Activated T-cell treated with anti-CD3 and anti-CD28 coated beads, Interleukin-2, amount 50 U/mL, for 72 hours (primary cell): ENCODE measurements at places on chromosomes 3 and 15. TPM values are rescaled to one million over a fixed set of nuclear protein-coding genes. Genes with fewer than 3 reads are reported as not detected.

GRCh38 chr15:59950603-59951388 is 53.3 kb upstream of the FOXB1 start:
- H3K4me1 ChIP-seq, result peaks cover 4% of the 10 kb centered on the region
- DNase-seq, result no peak
- no peaks in the 10 kb centered on the region for H3K36me3 ChIP-seq
- no peak overlapping the region for H3K4me3 ChIP-seq

DNA sequence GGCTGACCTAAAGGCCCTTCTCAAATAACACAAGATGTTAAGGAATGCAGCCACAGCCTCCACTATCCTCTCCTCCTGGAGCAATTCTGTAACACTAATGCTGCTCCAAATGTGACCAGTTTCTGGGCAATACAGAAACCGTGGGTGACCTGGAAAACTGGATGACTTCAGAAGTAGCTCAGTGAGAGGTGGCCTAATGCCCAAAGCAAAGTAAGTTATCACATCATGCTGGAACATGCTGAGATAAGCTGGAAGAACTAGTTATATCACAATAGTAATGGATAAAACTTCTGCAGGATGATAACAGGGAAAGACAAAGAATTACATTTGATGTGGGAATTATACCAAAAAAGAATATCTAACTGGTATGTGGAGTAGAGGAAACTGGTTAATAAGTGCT is 72.0 kb downstream of the DHX30 start:
- no peaks in the 10 kb centered on the region for H3K4me1 ChIP-seq
- no peaks in the 10 kb centered on the region for H3K27me3 ChIP-seq
- peak overlapping the region; percentile 45 for H3K27ac ChIP-seq
- H3K36me3 ChIP-seq, result peaks cover 5% of the 10 kb centered on the region

DNA sequence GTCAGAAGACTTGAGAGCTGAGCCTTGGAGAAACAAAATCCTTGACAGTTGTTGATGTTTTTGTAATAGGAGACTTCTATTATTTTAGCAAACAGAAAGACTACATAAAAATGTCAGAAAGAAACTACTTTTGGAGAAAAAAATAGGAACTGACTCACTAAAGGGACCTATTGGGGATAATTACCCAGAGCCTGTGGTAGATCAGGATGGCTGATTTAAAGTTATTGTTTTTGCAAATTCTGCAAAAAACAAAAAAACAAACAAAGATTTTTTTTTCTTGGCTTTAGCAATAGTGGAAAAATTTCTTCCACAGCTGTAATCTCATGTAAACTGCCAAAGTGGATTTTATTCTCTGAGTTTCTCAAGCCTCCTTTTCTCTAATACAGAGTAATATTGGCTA is 101.5 kb upstream of the SATB1 start:
- H3K27me3 ChIP-seq, result no peaks in the 10 kb centered on the region
- H3K4me3 ChIP-seq, result no peak overlapping the region
- H3K4me1 ChIP-seq, result peaks cover 23% of the 10 kb centered on the region
- H3K27ac ChIP-seq, result no peak overlapping the region
- DNase-seq, result no peak
- peaks cover 42% of the 10 kb centered on the region for H3K36me3 ChIP-seq

GRCh38 chr3:69719587-69720122 is 19.6 kb upstream of the MITF start:
- H3K36me3 ChIP-seq, result no peaks in the 10 kb centered on the region
- no peak for DNase-seq
- no peak overlapping the region for H3K27ac ChIP-seq

DNA sequence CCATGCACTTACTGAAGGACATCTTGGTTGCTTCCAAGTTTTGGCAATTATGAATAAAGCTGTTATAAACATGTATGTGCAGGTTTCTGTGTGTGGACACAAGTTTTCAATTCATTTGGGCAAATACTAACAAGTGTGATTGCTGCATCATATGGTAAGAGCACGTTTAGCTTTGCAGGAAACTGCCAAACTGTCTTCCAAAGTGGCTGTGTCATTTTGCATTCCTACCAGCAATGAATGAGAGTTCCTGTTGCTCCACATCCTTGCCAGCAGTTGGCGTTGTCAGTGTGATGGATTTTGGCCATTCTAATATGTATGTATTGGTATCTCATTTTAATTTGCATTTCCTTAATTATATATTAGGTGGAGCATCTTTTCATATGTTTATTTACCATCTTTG is 280.1 kb downstream of the SV2B start:
- H3K4me1 ChIP-seq, result no peaks in the 10 kb centered on the region
- no peaks in the 10 kb centered on the region for H3K36me3 ChIP-seq
- H3K4me3 ChIP-seq, result no peak overlapping the region
- DNase-seq, result no peak
- H3K27me3 ChIP-seq, result no peaks in the 10 kb centered on the region

DNA sequence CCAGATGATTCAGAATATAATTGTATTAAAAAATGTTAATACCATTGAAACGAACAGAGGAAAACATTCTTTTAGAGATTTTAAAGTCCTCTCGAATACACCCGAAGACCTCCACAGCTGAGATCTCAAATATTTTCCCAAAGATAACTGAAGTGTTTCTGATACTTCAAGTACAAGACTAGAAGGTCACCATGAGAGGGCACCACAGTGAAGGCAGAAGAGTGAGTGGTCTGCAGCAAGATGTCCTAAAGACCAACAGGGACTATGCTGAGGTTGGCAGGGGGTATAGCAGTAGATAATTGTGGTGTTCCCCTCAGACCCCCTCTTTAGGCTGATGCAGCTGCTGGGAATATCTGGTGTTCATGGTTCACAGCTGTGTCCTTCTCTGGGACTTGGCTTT is 156.5 kb downstream of the PDCD6IP start:
- no peaks in the 10 kb centered on the region for H3K4me1 ChIP-seq
- peaks cover 16% of the 10 kb centered on the region for H3K27me3 ChIP-seq
- DNase-seq, result no peak
- H3K36me3 ChIP-seq, result no peaks in the 10 kb centered on the region

GRCh38 chr3:18444595-18445400 is 19.7 kb upstream of the SATB1 start:
- peaks cover 26% of the 10 kb centered on the region for H3K4me1 ChIP-seq
- peak; percentile 83 for DNase-seq
- peak overlapping the region; percentile 99 for H3K27ac ChIP-seq
- peak overlapping the region; percentile 98 for H3K4me3 ChIP-seq

- no peak overlapping the region for H3K27ac ChIP-seq
- DNase-seq, result peak; percentile 12
- no peak overlapping the region for H3K4me3 ChIP-seq
- H3K27me3 ChIP-seq, result no peaks in the 10 kb centered on the region
- H3K4me1 ChIP-seq, result no peaks in the 10 kb centered on the region
- no peaks in the 10 kb centered on the region for H3K36me3 ChIP-seq
Observed at GRCh38 chr3:99532246-99532645, 106.1 kb upstream of the COL8A1 start.

DNA sequence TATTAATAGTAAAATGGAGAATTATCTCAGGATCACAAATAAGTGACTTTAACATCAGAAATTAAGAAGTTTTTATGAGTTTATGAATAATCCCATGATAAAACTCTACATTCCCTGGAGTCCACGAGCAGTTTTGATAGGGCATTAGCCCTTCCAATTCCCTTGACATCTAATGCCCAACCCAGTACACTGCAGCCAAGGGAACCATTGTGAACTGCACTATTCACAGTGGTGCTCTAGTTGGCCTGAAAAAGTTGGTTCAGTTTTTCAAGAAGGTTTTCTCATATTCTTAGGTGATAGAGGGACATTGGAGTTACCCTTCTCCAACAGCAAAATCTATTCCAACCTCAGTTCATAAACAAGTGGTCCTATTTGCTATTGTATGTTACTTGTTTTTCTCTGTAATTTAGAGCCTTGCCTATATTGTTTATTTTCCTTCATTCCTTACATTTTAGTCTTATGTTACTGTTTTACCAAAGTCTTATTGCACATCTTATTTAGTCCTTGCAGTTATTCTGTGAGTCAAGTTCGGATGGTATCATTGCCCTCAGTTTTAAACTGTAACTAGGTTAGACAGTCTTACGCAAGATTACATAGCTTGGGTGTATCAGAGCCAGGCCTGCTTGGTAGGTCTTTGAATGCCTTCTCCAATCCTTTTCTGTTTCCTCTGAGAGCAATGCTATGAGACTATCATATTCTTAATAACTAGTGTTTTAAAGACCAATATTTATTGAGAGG is 57.9 kb upstream of the SAMMSON start:
- H3K4me1 ChIP-seq, result no peaks in the 10 kb centered on the region
- H3K27ac ChIP-seq, result no peak overlapping the region
- no peaks in the 10 kb centered on the region for H3K36me3 ChIP-seq
- no peak for DNase-seq
- H3K27me3 ChIP-seq, result no peaks in the 10 kb centered on the region

GRCh38 chr3:48397767-48398681 is 26.0 kb downstream of the FBXW12 start:
- H3K27ac ChIP-seq, result no peak overlapping the region
- peaks cover 7% of the 10 kb centered on the region for H3K4me1 ChIP-seq
- no peak overlapping the region for H3K4me3 ChIP-seq
- no peaks in the 10 kb centered on the region for H3K36me3 ChIP-seq

- no peak overlapping the region for H3K27ac ChIP-seq
- no peaks in the 10 kb centered on the region for H3K27me3 ChIP-seq
- no peaks in the 10 kb centered on the region for H3K36me3 ChIP-seq
- H3K4me3 ChIP-seq, result no peak overlapping the region
- peaks cover 19% of the 10 kb centered on the region for H3K4me1 ChIP-seq
Observed at GRCh38 chr3:129621626-129622225, 15.2 kb upstream of the PLXND1 start.

DNA sequence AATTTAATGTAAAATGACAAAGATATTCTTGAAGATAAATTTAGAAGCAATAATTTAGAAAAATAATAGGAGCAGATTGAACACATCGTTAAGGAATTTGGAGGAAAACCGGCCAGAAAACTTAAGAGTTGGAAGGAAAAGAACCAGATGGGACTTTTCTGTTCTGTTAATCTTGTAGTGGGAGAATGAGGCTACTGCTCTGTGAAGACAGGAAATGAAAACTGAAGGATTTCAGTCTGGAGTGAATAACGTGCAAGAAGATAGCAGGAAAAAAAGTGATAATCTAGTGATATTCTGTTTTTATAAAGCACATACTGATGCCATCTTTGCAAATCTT is 74.2 kb downstream of the DPPA2 start:
- no peaks in the 10 kb centered on the region for H3K36me3 ChIP-seq
- H3K4me3 ChIP-seq, result no peak overlapping the region
- H3K27ac ChIP-seq, result no peak overlapping the region
- no peaks in the 10 kb centered on the region for H3K4me1 ChIP-seq

- H3K27me3 ChIP-seq, result peaks cover 6% of the 10 kb centered on the region
- DNase-seq, result no peak
- H3K27ac ChIP-seq, result no peak overlapping the region
- H3K4me3 ChIP-seq, result no peak overlapping the region
- H3K36me3 ChIP-seq, result no peaks in the 10 kb centered on the region
- peaks cover 10% of the 10 kb centered on the region for H3K4me1 ChIP-seq
Observed at GRCh38 chr3:123341871-123342630, 106.8 kb downstream of the ADCY5 start.

GRCh38 chr3:69370156-69370883 is 15.6 kb downstream of the FRMD4B start:
- no peaks in the 10 kb centered on the region for H3K36me3 ChIP-seq
- H3K4me3 ChIP-seq, result peak overlapping the region; percentile 9
- H3K27me3 ChIP-seq, result peaks cover 21% of the 10 kb centered on the region
- H3K27ac ChIP-seq, result no peak overlapping the region
- peaks cover 30% of the 10 kb centered on the region for H3K4me1 ChIP-seq
- peak; percentile 19 for DNase-seq

GRCh38 chr3:191373327-191373726 is 43.0 kb upstream of the UTS2B start:
- no peaks in the 10 kb centered on the region for H3K27me3 ChIP-seq
- no peaks in the 10 kb centered on the region for H3K4me1 ChIP-seq
- no peak overlapping the region for H3K27ac ChIP-seq
- no peaks in the 10 kb centered on the region for H3K36me3 ChIP-seq
- H3K4me3 ChIP-seq, result no peak overlapping the region

DNA sequence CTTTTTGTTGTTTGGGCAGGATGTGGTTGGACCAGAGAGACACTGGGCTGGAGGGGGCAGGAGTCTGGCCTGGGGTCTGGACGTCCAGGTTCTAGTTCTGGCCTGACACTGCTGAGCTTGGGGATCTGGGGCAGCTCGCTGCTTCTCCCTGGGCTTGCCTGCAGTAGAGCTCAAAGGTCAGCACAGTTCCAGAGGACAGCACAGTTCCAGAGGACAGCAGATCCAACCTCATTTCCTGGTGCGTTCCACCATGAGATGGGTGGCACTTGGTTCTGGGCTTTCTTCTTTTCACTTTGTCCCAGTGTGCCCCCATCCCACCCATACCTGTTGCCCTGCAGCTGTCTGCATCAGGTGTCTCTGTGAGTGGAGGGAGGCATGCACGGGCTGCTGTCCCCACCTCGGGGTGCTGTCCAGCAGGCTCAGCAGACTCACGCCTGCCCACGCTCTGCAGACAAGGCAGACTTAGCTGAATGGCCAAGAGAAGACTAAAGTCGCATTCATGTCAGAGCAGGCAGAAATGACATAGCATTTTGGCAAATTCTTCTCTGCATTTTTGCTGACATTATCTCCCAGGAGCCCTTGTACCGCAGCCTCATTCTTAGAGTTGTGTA is 16.7 kb downstream of the CACNA2D3 start:
- H3K4me3 ChIP-seq, result no peak overlapping the region
- no peak for DNase-seq
- H3K27me3 ChIP-seq, result no peaks in the 10 kb centered on the region

DNA sequence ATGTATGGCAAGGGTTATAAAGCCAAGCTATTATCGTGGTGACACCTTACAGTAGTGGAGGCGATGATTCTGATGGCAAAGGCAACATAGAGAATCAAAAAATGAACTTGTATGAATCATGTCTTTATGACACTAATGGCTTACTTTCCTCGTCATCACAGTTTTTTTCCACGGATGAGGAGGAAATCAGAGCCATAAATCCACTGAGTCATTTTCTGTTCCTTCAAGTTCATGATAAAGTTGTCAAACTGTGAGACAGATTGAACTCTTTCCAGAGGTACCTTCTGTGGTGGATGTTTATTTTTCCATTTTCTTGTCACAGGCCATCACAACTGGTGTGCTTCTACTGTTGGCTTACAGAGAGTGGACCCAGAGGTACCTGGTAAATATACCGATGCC is 8.5 kb downstream of the TMEM212 start:
- H3K36me3 ChIP-seq, result peaks cover 9% of the 10 kb centered on the region
- H3K4me1 ChIP-seq, result peaks cover 15% of the 10 kb centered on the region
- peaks cover 34% of the 10 kb centered on the region for H3K27me3 ChIP-seq
- no peak overlapping the region for H3K27ac ChIP-seq

Gene ADGRG7
- total RNA-seq, result not detected

Gene RASGRP1
- 183 TPM for total RNA-seq

Gene CPA3
- total RNA-seq, result not detected

Gene COX5A
- total RNA-seq, result 241 TPM

Gene ZNF774
- 2.7 TPM for total RNA-seq

Gene HEXA
- total RNA-seq, result 87.6 TPM
